ENCODE measurements at places on chromosomes 3 and 15.

DNA sequence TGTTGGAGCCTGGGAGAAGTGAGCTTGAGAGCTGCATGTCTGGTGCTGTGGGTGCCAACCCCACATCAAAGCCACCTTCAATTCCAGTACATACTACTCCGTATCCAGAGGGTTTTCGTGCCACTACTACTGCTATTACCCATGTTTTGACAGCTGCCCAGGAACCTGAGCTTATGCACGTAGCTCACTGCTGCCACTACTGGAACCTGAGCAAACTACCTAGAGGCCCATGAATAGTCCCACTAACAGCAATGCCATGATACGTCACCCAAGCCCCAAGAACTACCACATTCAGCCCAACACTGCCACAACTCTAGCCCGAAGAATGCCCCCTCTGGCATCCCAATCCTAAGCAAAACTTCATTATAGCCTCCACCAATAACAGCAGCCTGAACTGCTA, 215.2 kb upstream of the BCHE start:
- no peak for DNase-seq

GRCh38 chr15:34304613-34305012, 33.0 kb downstream of the SLC12A6 start:
- DNase-seq, result no peak

- no peak for DNase-seq
Observed at GRCh38 chr15:54506977-54507524, 528.8 kb downstream of the UNC13C start.

GRCh38 chr15:47719730-47720129, 2.4 kb downstream of the SEMA6D start:
- no peak for DNase-seq
